ENCODE measurements at places on chromosomes 5 and 9. TPM values are rescaled to one million over a fixed set of nuclear protein-coding genes. Genes with fewer than 3 reads are reported as not detected.
A peak's percentile ranks its signal among the peaks of the same experiment; 100 is the strongest.

- DNase-seq = no peak
Measured at GRCh38 chr5:9452181-9452580, 93.7 kb downstream of the SEMA5A start.

The GABRB2 gene
- total RNA-seq = not detected

DNA sequence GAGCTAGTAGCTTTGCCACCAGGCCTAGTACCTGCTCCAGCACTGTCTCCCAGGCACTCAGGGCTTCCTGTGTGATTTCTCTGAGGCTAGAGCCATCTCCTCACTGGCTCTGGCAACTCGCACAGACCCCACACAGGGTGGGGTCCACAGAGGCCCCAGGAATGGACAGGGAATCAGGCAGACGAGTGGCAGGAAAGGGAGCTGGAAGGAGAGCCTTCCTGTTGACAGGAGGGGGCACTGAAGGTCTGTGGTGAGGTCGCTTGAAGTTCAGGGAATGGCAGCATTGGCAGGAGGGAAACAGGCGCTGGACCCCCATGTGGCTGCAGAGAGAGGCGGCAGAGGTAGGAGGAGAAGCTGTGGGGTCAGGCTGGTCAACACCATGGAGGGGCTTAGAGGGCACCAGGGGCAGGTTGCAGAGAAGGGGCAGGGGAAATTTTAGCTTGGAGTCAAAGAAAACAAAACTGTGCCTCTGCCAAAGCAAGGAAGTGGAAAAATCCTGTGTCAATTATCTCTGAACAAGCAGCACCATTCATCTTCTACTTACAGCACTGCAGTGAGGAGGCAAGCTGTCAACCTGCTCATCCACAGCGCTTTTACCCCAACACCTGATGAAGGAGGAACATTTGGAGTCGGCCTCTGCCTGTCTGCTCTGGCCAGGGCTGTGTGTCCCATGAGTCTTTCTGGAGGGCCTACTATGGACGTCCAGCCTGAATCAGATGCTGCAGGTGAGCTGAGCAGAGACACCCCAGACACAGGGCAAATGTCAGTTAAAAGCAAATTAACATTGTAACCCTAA, 270.2 kb downstream of the FSTL4 start:
- DNase-seq = no peak

DNA sequence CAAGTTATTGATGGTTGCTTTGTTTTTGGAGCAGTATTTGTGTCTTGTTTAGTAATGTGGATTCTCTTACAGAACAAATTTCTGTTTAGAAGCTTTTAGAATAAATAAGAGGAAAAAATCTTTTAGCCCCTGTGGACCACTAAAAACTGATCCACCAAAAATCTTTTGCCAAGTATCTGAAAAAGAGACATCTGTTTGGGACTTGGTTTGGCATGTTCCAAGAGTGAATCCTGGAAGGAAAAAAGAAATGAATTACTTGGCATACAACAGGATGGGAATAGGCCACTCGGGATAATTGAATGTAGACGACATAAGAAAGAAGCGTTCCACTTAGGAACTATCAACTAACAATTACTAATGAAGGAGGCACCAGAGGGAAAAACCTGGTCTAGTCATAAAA, 1350.1 kb upstream of the C9orf72 start:
- DNase-seq = no peak

The CSF1R gene
- total RNA-seq = 0.63 TPM

DNA sequence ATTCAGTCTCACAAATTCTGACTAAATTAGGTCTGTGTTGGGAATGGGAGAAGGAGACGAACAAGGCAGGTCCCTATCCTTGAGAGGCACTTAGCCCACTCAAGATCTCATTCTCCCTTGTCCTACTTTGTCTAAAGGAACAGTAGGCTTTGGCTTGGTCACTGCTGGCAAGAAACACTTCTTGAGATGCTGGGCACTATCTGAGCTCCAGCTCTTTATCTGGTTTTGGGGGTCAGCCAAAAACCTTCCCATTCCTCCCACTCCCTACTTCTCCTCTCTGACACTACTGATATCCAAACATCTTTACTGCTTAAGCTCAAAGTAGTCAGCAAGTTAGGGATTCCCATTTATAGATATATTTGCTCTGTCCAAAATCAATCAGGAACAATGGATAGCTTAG, 155.2 kb downstream of the MAPKAP1 start:
- no peak for DNase-seq

GRCh38 chr5:998246-999031, 10.2 kb upstream of the NKD2 start:
- DNase-seq = no peak

- DNase-seq = no peak
Measured at GRCh38 chr9:94679587-94679986, 40.3 kb upstream of the FBP1 start.

DNA sequence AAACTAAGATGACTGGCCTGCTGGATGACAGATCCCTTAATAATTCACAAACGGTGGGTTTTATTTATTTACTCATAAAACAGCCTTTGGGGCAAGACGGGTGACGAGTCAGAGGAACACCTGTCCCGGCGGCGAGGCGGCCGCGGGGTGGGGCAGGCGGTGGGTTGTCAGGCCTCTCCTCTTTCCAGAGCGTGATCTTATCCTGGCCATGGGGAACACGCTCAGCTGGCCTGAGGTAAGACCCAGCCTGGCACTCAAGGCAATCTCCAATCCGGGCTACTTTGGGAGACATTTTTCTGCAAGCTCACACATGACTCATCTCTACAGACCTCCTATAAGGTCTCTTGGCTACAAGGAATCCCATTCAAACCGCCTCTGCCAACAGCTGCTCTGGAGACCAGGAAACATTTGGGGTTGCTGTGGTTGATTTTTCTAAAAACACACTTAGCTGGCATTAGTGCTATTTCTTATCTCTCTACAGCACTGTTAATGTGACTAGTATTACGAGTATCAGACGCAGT, 6.3 kb downstream of the RAPGEF1 start:
- DNase-seq = peak; percentile 96

Measured in GM23248 (cell line).